ENCODE measurements at places on chromosomes 12 and 14.

GRCh38 chr14:43803076-43803689 lies 703.9 kb downstream of the FSCB start:
- no peak for DNase-seq

DNA sequence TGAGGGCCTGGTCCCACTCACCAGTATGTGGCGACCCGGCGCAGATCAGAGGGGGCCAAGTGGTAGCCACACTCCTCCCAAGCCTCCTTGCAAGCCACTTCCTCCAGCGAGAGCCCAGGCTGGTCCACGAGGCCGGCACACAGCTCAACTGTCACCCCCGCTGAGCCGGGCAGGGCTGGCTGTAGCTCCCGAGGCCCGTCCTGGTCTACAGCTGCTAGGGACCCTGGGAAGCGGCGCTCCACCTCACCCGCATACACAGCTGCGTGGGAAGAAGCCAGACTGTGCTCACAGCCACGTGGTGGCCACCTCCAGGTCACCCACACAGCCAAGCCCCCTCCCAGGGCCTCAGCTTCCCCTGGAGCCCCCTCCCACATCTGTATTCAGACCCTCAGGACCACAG lies 4.6 kb downstream of the NUDT14 start:
- no peak for DNase-seq

- DNase-seq = no peak
Measured at GRCh38 chr14:96079066-96079465, 39.9 kb downstream of the C14orf132 start.

DNA sequence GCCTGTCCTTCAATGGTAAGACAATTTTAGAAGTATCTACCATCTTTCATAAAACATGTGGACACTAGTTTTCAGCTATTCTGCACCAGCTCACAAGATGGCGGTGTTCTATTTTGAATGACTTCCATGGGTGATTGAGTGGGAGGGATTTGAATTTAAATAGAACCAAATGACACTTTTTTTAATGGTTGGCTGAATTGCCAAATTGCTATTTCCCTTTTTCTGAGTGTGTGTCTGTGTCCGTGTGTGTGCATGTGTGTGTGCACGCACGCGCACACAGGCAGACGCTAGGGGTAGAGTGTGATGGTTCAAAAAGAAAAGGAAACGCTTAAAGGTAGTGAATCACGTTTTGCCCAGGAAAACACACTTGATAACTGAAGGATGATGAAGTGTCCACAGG lies 362.6 kb downstream of the DAD1 start:
- no peak for DNase-seq

DNA sequence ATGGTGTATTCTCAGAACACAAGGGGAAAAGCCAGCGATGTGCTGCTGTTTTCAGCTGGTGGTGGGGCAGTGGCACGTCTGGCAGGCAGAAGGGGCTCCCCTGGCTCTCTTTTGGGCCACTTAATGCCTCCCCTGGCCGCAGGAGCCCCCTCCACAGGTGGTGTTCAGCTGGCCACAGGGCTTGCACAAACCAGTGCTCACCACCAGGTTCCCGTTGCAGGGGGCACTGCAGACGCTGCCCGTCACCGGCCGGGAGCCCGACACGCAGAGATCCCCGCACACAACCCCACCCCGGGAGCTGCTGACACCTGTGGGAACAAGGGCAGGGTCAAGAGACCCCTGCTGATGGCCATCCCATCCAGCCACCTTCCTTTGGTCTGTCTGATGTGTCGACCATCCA lies 6.7 kb downstream of the KRT83 start:
- no peak for DNase-seq
